Fibroblast of skin of abdomen (primary cell): ENCODE measurements at places on chromosomes 7 and 10.

DNA sequence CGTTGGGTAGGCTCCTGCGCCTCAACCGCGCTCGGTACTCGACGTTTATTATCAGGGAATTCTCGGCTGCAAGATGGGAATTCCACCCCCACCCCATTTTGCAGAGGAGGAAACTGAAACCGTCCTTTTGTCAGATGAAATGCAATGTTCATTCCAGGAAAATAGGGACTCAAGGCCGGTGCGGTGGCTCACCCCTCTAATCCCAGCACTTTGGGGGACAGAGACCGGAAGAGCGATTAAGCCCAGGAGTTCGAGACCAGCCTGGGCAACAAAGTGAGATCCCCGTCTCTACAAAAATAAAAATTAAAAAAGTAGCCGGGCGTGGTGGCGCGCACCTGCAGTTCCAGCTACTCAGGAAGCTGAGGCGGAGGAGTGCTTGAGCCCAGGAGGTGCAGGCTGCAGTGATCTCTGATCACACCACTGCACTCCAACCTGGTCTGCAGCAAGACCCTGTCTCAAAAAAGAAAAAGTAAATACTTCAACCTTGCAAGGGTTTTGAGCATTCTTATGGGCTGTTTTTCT, 720 bp upstream of the RFC2 start:
- no peak for DNase-seq

DNA sequence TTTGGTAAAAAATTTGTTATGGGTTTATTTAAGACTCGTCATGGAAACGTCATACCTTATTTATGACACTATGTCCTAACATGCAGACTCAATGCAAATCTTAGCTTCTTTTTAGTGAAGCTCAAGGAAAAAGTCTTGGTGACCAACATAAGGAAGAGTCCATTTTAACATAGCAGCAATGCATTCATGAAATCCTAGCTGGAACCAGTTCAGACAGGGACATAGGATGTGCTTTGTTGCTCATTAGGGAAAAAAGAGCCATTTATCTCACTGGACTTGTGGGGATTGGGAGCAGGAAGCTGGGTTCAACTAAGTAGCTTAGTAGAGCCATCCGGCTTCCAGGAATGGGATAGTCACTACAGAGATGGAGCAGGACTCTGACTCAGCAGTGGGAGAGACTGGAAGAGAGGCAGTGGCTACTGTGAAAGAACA, 100.7 kb upstream of the DKK1 start:
- peak; percentile 70 for DNase-seq

DNA sequence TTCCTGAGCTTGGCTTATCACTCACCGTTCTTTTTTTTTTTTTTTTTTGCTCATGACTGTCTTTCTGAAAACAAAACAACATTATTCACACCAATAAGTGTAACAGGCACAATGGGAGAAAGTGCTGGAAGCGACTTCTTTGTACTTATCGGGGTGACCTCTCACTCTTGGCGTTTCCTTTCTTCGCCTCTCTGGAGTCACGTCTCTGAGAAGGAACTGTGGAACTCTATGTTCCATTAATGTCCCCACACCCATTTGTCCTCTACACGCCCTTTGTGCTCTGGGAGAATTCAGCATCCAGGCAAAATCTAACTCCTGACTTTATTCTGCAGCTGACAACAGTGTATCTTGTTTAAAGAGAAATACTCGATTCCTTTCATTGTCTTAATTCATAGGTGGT, 70.8 kb upstream of the FAM204A start:
- DNase-seq, result no peak

GRCh38 chr7:36567699-36568451, 156.4 kb downstream of the AOAH start:
- DNase-seq, result no peak

DNA sequence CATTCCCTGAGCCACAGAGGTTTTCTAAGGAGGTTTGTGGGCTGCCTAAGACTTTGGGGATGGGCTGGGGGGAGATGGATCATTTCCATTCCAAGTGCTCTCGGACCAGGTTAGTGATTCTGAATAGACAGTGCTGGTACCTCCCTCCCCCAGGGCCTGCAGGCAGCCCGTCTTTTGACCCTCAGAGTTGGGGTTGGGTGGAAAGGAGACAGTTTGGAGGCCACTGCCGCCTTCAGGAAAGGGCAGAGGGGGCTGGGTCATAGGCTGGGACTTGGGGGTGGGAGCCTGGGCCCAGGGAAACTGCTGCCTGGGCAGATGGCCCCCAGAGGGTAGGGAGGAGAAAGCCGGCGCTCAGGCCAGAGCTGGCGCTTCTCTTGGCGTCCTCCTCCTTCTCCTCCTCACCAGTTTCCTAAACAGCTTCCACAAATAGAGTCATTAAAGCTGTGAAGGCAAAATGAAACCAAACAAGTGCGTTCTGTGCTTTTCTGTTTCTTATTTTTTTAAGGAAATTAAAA, 4.4 kb downstream of the UNC5B start:
- no peak for DNase-seq
